ENCODE measurements at places on chromosomes 5 and 9.

DNA sequence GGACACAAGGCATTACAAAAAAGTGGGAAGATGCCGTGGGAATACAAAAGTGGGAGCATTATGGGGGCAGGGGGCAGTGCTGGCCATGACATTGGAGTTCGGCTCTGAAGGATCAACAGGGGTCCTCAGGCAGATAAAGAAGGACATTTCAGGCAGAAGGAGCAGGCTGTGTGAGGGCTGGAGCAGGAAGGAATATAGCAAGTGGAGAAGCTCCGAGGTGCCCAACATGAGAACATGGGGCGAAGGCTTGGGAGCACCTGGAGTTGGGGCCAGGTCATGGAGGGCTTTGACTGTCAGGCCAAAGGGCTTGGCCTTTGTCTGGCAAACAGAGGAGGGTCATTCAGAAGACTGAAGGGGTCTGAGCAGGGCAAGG is 2.5 kb downstream of the B4GALT7 start:
- DNase-seq: no peak

DNA sequence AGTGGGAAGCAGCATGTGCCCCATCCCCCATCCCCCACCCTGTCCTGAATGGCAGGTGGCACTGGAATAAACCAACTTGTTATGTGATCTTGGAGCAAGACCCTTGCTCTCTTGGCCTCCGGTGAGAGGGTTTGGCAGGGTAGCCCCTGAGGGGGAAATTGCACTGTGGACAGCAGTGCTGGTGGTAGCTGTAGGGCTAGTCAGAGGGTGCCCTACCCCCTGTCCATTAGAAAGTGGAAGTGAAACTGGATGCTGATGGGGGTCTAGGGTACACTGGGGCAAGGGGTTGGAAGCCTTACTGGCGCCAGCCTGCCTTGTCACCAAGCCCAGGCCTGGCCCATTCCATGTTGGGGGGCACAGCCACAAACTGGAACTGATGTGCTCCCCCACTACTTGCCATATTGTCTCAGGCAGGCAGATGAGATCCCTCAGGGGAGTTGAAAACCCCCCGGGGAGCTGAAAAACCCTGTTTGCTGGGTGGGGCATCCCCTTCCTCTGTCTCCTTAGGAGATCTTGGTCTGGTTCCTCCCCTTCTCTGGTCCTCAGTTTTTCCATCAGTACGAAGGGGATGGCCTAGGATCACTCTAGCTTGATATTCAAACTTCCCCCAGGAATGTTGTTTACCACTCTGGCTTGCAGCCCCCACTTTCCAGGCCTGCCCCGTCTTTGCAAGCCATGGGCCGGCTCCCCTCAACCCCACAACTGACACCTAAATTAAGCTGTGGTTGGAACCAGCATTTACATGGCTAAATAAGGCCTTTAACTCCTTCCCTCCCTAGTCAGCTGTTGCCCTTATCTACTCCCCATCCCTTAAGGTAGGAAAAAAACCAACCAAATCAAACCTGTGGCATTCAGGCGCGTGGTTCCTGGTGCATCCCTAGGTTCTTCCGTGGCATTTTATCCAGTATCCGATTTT is 14.4 kb upstream of the SYNPO start:
- no peak for DNase-seq

GRCh38 chr5:124337996-124338395 is 408.4 kb downstream of the ZNF608 start:
- no peak for DNase-seq

DNA sequence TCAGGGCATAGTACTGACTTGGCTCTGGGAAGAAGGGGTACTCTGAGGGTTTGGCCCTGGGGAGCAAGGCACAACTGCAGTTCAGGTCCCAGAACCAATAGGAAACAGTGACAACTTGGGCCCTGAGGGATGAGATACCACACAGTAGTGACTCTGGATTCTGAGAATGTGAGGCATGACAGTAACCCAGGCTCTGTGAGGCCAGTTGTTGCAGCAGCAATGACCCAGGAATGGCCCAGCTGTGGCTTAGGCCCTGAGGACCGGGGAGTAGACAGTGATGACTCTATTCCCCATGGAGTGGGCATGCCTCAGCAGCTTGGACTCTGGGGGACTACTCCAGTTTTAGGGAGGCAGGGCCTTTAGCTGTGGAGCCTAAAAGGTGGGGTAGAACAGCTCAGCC is 21.5 kb upstream of the NFIL3 start:
- DNase-seq: no peak

DNA sequence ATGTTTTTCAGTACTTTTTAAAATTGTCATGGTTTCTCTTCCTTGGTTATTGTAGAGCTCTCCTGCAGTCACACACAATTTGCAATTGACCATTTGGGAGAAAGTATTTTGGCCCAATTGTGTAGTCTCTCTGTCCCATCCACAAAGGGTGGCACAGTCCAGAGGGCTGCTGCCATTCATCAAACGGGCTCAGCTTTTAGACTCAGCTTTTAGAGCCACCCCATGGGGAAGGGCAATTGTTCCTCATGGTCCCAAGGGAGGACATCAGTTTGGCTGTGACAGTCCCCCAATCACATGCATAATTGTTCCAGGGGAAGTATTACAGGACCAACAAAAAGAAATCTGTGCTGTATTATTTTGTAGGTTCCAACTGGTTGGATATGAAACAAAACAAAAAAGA is 207.6 kb downstream of the ZNF462 start:
- no peak for DNase-seq

GRCh38 chr9:96612966-96613589 is 6.6 kb downstream of the CDC14B start:
- no peak for DNase-seq

DNA sequence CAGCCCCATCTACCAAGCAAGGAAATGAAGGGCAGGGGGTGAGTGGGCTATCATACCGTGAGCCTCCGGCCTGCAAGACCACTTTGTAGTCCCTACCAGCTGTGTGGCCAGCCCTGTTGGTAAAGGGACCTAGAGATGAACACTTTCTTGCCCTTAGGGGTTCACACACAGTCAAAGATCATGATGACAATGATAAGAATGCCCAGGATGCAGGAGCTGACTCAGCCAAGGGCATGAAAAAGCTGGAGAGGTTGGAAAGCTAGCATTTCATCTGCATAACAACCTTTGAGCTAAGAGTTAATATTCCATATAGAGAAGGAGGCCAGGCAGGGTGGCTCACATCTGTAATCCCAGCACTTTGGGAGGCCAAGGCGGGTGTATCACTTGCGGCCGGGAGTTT is 19.2 kb upstream of the FGFR4 start:
- no peak for DNase-seq

Data from T1000 (cell line).